ENCODE measurements at places on chromosomes 13 and 19. TPM values are rescaled to one million over a fixed set of nuclear protein-coding genes. Genes with fewer than 3 reads are reported as not detected.

Gene ATP1A3
- total RNA-seq, result 2.0 TPM

Gene SIAH3
- total RNA-seq, result not detected

Gene KIR3DL2
- 10.3 TPM for total RNA-seq

Gene ATP7B
- 0.45 TPM for total RNA-seq

Gene CGB2
- not detected for total RNA-seq

Gene OR7D2
- not detected for total RNA-seq

Gene RB1
- 40.3 TPM for total RNA-seq

Gene APOC4
- total RNA-seq, result not detected

Gene CEACAM4
- not detected for total RNA-seq

Gene PTH2
- total RNA-seq, result not detected

Gene MAP4K1
- 81.4 TPM for total RNA-seq

Gene RNF17
- not detected for total RNA-seq

Gene EFNA2
- total RNA-seq, result not detected

Gene ZNF780A
- 26.3 TPM for total RNA-seq

Gene GPR18
- 20.6 TPM for total RNA-seq

Gene CCNA1
- not detected for total RNA-seq

Gene SGCG
- total RNA-seq, result not detected

Gene ZNF586
- 19.4 TPM for total RNA-seq

All from natural killer cell treated with Interleukin-12 subunit alpha and Interleukin-12 subunit beta and Interleukin-15 and Interleukin-18, amount 100 ng/mL, for 72 hours (primary cell).